ENCODE measurements at places on chromosomes 3 and 15.

DNA sequence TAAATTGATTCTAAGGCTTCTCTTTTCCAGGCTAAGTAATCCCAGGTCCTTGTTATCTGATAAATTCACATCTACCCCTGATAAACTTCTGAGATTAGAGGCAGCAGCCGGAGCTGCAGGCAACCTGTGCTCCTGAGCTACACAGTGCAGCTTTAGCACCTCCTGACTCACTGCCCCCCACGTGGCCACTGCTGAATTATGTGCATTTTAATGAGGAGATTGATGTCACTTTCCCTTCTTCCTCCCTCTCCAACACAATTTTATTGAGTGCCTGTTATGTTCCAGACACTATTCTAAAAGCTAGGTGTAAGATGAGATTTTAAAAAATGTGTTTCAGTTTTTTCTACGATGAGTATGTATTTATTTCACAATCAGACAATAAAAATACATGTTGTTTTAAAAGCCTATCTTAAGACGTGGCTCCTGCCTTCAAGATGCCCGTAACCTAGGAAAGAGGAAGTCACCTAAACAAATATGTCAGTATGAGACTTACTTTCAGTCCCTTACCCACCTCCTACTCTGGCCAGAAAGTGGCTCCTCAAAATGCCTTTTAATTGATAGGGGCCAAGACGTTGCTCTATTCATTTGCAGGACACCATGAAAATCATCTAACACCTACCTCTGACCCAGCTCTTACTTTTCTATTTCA is 161.5 kb upstream of the PFN2 start:
- DNase-seq, result peak; percentile 28

- DNase-seq, result no peak
Observed at GRCh38 chr3:27720899-27721716, 1.0 kb downstream of the EOMES start.

- DNase-seq, result no peak
Observed at GRCh38 chr3:169350228-169350627, 313.3 kb downstream of the MECOM start.

DNA sequence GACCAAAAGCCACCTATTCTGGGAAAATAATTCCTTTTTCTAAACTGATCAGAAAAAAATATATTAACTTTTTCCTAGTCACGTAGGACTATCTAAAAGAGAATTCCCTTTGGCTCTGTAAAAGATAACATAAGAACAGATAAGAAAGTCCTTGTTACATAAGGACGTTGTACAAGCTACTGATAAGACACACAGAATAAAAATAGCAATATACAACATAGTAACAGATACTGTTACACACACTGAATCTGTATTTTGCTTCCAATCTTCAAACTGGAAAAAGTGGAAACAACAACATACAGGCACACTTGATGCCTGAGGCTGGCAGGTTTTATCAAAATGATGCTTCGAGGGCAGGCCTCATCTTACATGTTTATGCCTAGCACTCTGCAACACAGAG is 59.8 kb downstream of the SNX4 start:
- DNase-seq, result peak; percentile 25

GRCh38 chr3:130834476-130834875 is 59.4 kb upstream of the ATP2C1 start:
- DNase-seq, result no peak

- no peak for DNase-seq
Observed at GRCh38 chr3:2458816-2459215, 360.1 kb downstream of the CNTN4 start.

DNA sequence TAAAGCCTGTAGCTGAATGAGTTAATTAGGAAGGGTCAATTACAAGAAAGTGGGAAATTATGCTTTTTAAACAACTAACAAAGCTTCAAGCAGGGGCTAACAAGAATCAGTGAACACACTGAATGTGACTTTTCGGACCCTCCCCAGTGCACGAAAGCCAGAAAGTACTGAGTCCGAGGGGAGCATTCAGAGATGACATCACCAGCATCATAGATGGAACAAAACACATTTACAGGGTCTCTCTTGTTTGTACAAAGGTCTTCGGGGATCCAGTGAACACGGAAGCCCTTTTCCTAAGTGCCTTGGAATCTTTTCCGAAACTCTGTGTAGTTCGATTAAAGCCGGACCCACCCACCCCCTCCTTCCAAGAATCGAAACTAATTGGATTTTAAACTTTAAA is 829 bp downstream of the DCP1A start:
- peak; percentile 69 for DNase-seq

DNA sequence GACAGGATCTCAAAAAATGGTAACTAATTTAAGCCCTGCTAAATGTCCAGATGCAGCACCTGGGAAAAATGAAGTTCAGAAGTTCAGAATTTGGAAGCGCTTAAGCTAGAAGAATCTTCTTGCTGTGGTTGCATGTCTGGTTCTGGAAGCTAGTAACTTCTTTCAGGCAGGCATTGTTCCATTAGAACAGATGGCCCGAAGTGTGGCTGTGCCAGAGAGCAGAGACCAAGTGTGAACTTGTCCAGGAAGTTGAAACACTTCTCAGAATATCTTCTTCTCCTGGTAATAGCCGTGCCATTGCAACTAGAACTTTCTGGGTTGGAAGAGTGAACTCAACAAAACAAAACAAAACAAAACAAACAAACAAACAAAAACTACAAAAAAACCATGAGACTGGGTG is 80.0 kb downstream of the MITF start:
- no peak for DNase-seq

GRCh38 chr3:53049987-53050386 is 4.1 kb upstream of the SFMBT1 start:
- no peak for DNase-seq

GRCh38 chr15:26722621-26723160 is 50.2 kb downstream of the GABRB3 start:
- DNase-seq, result no peak

GRCh38 chr15:93452537-93453211 is 363.7 kb upstream of the RGMA start:
- DNase-seq, result no peak

GRCh38 chr3:156814295-156814694 is 11.9 kb upstream of the LEKR1 start:
- DNase-seq, result no peak

All from OCI-M1 (cell line).